ENCODE measurements at places on chromosomes 6 and 20.

- no peak for DNase-seq
Observed at GRCh38 chr20:23090147-23090546, 4.0 kb upstream of the CD93 start.

- DNase-seq, result peak; percentile 32
Observed at GRCh38 chr6:144730088-144730645, 445.0 kb downstream of the UTRN start.

DNA sequence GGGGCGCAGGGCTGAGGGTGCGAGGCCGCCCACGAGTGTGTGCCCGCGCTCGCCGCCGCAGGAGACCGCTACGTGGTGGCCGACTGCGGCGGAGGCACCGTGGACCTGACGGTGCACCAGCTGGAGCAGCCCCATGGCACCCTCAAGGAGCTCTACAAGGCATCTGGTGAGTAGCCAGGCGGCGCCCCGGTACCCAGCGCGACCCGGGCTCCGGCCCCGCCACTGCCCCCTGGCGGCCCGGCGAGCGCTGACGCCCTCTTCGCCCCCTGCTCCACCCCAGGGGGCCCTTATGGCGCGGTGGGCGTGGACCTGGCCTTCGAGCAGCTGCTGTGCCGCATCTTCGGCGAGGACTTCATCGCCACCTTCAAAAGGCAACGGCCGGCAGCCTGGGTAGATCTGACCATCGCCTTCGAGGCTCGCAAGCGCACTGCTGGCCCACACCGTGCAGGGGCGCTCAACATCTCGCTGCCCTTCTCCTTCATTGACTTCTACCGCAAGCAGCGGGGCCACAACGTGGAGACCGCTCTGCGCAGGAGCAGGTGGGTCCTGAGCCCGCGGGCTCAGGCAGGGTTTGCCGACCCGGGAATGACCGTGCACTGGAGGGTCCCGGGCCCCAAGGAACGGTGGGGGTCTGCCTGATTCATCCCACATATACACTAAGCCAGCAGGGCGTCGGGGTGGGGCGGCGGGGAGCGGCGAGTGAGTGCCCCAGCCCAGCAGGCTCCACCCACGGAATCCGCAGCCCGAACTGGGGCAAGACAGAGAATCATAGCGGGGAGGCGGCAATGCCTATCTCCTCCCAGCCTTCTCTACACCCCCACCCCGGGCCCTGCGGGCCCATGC lies 17.4 kb downstream of the HSPA12B start:
- peak; percentile 50 for DNase-seq

DNA sequence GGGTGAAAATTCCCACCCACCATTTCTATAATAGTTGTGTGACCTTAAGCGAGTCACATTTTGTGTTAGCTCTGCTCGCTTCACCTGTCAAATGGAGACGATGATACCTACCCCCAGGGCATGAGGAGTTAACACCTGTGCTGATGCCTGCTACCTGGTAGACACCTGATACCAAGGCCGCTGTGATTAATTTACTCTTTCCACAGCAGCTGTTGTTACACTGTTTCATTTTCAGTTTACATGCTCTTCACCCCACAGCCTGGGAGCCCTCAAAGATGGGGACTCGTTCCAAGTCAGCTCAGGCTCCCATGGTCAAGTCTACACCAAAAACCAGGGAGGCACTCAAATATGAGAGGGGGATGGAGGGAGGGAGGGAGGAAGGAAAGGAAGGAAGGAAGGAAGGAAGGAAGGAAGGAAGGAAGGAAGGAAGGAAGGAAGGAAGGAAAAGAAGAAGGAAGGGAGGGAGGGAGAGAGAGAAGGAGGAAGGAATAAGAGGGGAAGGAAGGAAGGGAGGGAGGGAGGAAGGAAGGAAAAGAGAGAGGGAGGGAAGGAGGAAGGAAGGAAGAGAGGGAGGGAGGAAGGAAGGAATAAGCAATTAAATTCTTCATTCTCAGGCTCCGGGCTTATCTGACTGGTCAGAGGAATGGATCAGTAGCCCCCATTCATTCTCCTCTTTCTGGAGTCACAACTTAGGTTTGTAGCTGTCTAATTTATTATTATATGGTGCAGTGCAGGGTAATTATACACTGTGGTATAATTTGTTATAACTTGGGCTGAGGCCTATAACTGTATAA lies 40.9 kb downstream of the PDYN start:
- DNase-seq, result no peak

- DNase-seq, result peak; percentile 49
Observed at GRCh38 chr6:40713002-40713719, 126.0 kb upstream of the LRFN2 start.

DNA sequence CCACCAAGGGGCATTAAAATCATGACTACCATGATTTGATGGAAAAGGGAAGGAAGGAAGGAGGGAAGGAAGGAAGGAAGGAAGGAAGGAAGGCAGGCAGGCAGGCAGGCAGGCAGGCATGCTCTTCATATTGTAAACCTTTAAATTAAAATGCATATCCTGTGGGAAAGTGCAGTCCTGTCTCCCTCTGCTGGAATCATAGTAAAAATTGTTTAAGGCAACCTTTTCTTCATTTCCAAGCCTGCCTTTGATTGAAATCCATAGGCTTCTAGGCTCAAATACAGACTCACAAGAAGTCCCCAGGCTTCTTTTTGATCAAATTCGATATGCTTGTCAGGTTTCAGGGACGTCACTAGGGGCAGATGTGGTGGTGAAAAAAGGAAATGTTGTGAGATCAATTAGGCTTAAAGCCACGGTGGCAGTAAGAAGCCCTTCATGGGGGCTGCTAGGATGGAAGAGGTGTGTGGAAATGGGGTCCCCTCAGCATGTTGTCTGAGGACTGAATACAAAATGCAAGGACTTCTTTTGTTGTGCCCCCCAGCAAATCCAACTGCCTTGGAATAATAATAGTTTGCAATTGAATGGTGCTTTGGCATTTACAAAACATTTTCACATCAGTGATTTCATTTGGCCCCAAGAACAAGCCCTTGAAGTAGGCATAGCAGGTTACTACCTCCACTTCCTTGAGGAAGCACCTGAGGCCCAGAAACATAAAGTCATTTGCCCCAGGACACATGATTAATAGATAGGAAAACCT lies 25.6 kb upstream of the GABRR1 start:
- peak; percentile 39 for DNase-seq

DNA sequence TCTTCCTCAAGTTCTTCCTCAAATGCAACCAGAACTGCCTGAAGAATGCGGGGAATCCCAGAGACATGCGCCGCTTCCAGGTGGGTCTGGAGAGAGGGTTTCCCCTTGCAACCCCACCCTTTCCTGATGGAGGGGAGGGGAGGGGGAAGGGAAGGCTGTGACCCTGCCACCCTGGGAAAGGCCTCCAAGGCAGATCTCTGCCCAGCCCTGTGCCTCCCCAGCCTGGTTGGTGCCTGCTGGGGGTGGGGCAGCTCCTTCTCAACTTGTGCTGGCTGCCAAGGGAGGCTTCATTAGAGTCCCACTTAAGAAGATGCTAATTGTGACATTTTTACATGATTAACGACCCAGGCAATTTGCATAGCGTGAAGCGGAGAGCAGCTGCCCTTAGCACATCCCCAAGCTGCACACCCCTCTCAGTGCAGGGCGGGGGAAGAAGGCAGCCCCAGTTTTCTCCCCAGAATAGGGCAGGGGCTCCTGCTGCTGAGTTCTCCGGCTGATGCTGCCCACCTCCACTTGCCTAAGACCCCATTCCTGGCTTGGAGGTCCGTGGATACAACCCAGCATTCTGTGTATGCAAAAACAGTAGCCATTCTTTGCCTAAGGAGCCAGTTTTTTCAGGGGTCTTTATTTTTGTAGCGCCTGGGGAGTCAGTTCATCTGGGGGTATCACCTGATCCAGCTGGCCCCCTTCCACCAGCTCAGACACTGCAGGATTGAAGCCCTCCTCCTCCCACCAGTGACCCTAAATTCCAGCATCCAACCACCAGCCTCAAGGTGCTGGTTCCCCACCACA lies 51.7 kb downstream of the CPXM1 start:
- DNase-seq, result no peak

DNA sequence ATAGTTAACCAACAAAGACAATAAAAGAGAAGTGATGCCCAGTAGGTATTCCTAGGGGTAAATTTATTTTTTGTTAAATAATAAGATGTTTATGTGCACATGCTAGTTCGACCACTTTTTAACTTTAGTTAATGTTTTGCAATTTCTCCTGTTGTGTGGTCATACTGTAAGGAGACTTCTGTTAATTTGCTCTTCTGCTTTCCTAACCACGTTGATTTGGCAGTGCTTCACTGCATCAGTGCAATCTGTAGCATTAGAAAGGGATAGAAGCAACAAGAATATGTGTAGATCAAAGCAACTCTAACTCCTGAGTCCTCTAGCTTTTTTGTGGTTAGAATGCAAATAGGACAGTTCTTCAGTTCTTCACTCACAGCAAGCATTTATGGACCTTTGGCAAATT lies 13.9 kb downstream of the MYB start:
- no peak for DNase-seq

- DNase-seq, result no peak
Observed at GRCh38 chr6:16582446-16583143, 178.7 kb downstream of the ATXN1 start.

- DNase-seq, result no peak
Observed at GRCh38 chr6:16698997-16699868, 62.0 kb downstream of the ATXN1 start.

DNA sequence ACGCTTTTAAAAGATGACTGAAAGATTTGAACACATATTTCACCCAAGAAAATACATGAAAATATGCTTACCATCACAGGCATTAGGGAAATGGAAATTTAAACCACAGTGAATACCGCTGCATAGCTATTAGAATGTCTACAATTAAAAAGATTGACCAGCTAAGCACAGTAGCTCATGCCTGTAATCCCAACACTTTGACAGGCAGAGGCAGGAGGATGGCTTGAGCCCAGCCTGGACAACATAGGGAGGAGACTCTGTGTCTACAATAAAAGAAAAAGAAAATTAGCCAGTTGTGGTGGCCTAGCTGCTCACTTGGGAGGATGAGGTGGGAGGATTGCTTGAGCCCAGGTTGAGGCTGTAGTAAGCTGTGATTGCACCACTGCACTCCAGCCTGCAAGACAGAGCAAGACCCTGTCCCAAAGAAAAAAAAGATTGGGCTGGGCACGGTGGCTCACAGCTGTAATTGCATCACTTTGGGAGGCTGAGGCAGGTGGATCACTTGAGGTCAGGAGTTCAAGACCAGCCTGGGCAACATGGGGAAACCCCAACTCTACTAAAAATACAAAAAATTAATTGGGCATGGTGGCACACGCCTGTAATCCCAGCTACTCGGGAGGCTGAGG lies 163.7 kb upstream of the AKAP12 start:
- DNase-seq, result no peak

DNA sequence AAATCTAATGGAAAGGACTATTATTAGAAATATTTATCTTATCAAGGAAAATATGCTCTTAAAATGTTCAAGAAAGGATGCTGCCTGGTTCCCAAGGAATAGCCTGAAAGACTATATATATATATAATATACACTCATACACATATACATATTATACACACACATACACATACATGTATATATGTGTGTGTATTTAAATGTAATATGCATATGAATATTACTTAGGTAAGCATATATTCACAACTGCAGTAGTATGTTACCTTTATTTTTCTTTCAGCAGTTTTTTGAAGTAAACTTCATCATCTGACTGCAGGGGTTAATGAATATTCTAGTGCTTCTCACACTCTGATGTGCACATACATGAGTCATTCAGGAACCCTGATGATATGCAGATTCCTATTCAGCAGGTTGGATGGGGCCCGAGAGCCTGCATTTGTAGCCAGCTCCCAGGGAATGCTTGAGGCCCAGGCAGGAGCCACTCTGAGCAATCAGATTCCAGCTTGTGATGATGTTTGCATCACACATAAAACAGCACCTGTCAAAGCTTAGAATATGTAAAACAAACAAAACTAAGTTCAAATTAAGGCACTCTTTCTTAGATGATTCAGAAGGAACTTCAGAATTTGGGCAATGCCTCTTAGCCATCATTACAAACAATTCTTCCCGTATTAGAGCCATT lies 16.1 kb downstream of the MYLK4 start:
- no peak for DNase-seq

- DNase-seq, result no peak
Observed at GRCh38 chr20:53866794-53867740, 203.3 kb downstream of the BCAS1 start.

- DNase-seq, result no peak
Observed at GRCh38 chr20:48785256-48785655, 42.5 kb downstream of the PREX1 start.

DNA sequence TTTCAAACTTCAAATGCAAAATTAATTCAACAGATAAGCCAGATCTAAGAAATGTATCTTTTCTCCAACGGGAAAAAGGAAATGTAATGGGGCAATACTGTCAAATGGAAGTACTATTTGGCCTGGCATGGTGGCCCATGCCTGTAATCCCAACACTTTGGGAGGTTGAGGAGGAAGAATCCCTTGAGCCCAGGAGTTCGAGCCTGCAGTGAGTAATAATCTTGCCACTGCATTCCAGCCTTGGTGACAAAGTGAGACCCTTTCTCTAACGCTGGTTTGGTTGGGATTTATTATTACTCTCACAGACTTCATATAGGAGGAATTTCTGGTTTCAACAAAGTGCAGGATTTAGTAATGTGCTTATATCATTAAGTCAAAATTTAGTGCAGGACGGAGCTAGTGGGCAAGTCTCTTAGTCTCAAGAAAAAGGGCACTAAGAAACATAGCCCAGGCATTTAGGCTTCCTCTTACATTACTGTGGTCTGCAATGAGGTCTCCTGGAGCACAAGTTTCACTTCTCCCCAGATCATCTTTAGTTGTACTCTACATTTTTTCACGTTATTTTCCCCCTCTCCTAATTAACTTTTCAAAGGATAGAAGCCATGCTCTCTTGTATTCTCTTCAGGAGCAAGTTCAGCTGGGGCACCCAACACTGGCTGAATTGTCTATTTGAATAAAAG lies 23.1 kb downstream of the TRIM27 start:
- no peak for DNase-seq

GRCh38 chr20:45044084-45044573 lies 56.8 kb downstream of the KCNS1 start:
- DNase-seq, result peak; percentile 44

GRCh38 chr6:107616775-107617174 lies 126.9 kb downstream of the SOBP start:
- no peak for DNase-seq

DNA sequence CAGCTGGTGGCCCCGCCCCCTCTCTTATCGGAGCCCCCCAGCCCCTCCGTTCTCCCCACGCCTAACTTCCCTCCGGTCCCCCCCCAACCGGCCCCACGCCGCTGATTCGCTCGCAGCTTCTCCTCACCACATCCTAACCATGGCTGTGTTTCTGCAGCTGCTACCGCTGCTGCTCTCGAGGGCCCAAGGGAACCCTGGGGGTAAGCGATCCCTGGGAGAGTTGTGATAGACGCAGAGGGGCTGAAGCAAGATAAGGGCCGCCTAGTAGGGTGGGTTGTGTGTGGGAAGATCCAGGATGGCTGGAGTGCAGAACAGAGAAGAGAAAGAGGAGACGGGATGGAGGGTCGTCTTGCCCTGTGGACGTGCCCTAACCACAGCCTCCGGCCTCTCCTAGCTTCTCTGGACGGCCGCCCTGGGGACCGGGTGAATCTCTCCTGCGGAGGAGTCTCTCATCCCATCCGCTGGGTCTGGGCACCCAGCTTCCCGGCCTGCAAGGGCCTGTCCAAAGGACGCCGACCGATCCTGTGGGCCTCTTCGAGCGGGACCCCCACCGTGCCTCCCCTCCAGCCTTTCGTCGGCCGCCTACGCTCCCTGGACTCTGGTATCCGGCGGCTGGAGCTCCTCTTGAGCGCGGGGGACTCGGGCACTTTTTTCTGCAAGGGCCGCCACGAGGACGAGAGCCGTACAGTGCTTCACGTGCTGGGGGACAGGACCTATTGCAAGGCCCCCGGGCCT lies at the start of gene MPIG6B:
Gene MPIG6B, plus strand, starts transcription at position 129 of the 735 bp plus-strand sequence. Its CDS starts 11 bp downstream, at position 140.
- DNase-seq, result no peak

- peak; percentile 93 for DNase-seq
Observed at GRCh38 chr6:148915810-148916209, 169.0 kb downstream of the UST start.

- no peak for DNase-seq
Observed at GRCh38 chr20:35757098-35757705, 14.6 kb upstream of the PHF20 start.
